Hematopoietic multipotent progenitor cell treated with erythropoietin and hydrocortisone succinate and interleukin-3 and kit ligand, for 17 days (in vitro differentiated cells): ENCODE measurements at places on chromosomes 7 and 10.

DNA sequence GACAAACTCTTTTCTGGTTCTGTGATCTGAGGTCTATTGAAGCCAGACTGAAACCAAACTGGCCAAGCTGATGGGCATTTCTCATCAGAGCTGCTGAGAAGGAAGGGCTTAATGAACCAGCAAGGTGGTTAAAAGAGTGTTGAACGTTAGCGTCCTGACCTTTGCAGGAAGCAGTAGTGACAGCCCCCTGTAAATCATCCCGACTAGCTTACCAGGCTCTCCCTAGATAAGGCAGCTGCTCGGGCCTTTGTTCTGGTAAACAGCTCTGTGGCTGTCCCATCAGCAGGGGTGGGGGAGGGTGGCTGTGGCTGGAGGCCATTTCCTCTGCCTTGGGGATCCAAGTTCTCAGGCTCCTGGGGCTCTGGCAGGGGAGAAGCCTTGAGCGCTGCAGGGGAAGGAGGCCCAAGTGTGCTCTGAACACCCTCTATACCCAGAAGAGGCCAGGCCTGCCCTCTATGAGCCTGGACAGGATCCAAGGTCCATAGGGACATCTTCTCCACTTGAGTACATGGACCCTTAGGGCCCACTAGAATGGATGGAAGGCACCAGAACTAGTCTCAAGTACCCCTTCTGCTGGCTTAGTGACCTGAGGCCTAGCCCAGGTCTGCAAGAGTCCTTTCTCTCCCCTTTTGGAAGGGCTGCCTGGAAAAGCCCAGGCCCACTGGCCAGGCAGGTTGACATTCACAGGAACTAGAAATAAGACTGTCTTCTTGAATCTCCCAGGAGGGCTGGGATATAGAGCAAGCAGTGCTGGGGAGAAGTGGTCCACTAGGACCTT, 134.6 kb downstream of the ARHGAP22 start:
- no peak for DNase-seq

DNA sequence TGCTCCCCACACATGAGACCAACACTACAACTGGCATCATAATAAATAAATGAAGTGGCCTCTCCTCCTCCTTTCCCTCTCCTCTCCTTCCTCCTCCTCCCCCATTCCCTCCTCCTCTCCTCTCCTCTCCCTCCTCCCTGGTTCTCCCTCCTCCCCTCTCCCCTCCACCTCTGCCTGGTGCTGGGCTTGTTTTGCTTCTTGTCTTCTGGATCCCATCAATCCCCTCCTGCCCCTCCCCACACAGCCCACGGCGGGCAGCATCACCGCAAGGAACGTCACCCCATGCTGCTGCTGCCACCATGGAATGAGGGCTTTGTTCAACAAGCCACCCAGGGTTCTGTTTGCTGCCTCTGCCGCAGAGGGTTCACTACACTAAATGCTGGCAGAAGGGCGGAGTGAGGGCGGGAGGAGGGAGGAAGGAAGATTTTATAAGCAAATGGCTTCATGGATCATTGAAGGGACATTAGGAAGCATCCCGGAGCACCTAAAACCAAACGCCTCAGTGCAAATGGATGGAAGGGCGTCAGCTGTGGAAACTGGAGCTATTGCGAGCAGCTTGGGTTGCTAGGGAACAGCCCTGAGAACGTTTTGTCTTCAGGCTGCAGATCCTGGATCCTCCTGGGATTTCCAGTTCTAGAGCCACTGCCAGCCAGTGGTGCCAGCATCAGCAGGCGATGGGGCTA, 379.7 kb upstream of the ZMIZ1 start:
- no peak for DNase-seq

DNA sequence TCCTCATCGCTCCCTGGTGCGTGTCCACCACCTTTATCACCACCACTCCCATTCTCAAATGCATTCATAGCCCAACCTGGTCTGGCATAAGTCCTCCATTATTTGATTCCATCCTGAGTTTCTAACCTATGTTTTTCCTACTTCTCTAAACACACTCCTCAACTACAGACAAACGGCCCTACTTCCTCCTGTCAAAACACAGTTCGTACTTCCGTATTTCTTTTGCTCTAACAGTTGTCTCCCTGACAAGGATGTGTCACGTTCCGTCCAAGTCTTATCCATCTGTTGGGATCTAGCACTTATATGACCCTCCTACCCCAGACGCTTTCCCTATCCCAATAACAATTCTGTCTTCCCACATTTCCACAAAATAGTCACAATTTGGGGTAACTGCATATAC, 46.8 kb downstream of the DOCK4 start:
- no peak for DNase-seq

DNA sequence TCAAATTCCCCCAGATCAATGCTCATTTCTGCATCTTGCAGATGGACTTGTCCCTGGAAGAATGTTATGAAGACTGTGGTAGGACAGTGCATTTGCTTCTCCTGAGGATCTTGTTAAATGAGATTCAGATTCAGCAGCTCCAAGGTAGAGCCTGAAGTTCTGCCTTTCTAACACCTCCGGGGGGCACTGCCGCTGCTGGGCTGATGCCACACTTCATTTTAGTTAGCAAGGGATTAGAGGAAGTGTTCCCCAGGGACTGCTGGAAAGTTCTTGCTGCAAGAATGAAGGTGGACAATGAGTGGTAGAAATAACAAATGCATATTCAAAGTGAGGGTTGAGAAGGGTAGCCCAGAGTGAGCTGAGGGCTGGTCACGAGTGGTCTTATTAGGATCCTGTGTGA, 434.3 kb upstream of the AKR1E2 start:
- DNase-seq, result no peak

GRCh38 chr7:47500103-47500563, 81.8 kb downstream of the TNS3 start:
- no peak for DNase-seq

DNA sequence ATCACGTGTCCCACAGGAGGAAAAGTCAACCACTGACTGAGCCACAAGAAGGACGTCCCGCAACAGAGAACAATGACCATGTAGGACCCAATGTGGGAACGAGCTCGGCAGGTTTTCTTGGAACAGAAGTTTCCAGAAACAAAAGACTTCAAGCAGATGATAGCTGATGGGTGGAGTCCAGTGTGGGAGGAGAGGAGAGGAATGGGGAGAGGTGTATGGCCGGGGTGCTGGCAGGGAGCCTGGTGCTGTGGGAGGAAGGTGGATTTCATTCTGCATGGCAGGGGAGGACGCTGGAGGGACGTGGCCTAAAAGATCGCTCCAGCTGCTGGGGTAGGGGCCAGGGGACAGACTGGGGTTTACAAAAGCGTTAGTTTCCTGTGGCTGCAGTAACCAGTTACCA, 48.5 kb upstream of the LMTK2 start:
- no peak for DNase-seq

- no peak for DNase-seq
Measured at GRCh38 chr10:116961406-116962251, 43.4 kb downstream of the SHTN1 start.

DNA sequence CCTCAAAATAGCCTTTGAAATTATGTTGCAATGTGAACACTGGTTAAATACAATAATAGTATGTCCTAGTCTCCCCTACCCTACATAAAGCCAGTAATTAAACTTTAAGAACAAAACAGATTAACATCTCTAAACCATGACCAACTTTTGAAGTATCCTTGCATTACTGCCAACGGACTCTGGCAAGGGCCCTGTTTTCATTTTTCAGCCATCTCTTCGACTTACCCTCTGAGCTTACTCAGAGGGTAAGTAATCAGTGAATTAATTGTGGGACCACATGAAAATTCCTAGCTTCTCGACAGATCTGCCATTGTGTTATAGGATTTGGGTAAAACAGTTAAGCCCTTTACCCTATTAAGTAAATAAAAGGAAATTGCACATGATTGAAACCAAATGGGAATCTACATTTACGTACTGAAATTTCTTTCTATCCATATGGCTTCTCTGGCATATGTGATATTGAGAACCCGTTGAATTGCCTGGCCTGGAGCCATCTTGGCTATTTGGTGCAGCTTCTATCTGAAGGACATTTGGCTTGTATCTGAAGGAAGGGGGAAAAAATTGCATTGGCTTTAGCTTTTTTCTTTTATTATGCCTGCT, 39.6 kb downstream of the DYNC1I1 start:
- DNase-seq, result no peak

- no peak for DNase-seq
Measured at GRCh38 chr7:2990949-2991470, 52.7 kb downstream of the CARD11 start.

- no peak for DNase-seq
Measured at GRCh38 chr7:2022021-2022409, 210.7 kb downstream of the MAD1L1 start.

DNA sequence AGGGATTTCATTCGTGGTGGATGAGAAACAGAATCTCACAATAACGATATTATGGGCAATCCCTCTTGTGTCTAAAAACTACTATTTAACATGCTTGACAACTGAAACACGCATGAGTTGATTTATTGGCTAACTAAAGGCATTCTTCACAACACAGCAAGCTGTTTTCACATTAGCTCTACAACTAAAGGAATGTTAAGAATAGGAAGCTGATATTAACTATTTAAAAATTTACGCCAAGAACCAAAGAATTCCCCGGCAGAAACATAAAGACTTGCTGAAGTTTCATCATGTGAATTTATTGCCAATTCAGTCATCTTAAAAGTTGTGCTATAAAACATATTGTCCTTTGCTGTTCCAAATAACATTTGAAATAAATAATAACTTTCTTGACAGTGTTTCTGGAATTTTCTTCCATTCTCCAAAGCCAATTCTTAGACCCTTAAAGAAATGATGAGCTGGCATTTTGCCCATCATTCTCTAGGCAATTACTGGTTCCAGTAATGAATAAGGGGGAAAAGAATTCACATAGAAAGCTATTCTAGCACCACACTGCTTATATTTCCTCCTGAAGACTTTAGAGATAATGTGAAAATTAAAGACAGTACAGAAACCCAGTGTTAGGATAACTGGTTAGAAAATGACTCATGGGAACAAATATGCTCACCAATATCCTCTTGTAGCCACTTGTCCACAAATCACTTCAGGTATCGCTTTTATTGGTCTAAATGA, 233.1 kb downstream of the PARD3 start:
- DNase-seq, result no peak

DNA sequence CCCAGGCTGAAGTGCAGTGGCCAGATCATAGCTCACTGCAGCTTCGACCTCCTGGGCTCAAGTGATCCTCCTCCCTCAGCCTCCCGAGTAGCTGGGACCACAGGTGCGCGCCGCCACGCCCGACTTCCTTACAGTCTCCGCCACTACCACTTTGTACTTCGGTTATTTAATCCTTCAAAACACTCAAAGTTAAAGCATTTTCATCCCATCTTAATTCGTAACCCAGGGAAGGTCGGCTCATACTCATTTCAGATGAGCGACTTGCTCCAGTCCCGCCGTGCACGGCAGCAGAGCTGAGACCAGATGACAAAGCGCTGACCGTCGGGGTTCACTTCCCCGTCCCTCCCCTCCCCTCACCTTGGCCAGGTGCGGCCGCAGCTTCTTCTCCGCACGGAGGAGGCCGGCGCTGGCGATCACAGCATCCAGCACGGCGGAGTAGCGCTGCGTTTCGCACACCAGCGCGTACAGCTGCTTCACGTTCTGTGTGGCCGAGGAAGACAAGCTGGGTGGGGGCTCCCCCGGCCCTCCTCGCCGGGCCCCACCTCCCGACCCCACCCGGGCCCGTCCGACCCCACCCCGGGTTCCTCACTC, 457 bp downstream of the NSUN5 start:
- no peak for DNase-seq

- no peak for DNase-seq
Measured at GRCh38 chr7:26813432-26813831, 51.0 kb downstream of the SKAP2 start.

GRCh38 chr7:103381280-103382031, 34.0 kb downstream of the PSMC2 start:
- no peak for DNase-seq

DNA sequence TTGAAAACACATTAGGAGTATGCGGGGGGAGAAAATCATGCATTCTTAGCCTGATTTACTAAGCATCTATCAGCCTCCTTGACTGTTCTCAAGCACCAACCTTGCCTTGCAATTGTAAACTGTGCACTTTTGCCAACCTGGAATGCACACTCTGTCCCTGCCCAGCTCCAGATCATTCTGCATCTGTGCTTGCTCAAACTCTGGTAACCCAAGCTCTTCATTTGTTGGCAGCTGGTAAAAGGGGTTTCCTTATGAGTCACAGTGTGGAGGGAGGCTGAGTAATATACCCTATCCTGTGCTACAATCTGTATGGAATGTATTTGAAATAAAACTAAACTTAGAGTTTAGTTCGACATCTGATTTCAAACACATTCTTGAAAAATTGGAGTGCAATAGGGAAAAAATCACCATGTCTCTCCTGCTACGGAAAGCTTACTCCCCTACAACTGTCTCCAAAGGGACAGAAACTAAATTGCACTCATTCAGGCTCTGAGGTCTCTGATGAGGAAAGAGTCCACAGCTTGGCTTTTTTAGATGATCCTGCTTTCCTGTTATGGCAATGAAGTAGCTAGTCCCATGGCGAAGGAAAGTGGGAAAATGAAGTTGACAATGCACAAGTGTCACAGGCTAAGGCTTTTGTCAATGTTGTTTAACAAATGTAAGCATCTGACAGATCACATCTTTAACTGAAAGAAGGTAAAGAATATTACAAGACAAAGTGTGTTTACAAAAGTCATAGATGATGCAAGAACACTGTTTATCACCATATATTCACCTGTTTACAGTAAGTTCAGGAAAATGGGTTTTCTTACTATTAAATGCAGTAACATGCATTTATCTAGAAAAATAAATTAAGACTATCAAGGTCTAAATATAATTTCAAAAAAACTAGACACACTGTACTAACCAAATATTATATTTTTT, 61.9 kb downstream of the TES start:
- no peak for DNase-seq

DNA sequence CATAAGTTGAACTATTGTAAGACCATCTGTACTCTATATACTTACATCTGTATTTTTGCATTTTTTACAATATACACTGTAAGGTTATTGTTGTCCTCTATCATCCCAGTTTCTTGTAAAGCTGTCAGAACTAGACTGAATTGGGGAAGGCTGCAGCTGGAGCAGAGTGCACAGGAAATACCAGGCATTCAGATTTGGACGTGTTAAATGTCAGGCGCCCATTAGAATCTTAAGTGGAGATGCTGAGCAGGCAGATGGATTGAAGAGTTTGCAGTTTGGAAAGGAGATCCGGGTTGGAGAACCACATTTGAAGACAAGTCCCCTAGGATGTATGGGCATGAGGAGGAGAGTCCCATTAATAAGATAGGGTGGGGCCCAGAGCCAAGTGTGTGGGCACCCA, 40.4 kb downstream of the MTURN start:
- no peak for DNase-seq

GRCh38 chr10:120917521-120918250, 66.5 kb downstream of the WDR11 start:
- DNase-seq, result no peak

GRCh38 chr10:128629111-128630096, 503.2 kb upstream of the MKI67 start:
- DNase-seq, result no peak

- DNase-seq, result no peak
Measured at GRCh38 chr7:66697449-66698438, 42.8 kb upstream of the RABGEF1 start.

- DNase-seq, result no peak
Measured at GRCh38 chr10:60299961-60300883, 89.5 kb downstream of the ANK3 start.
